ENCODE measurements at places on chromosomes 2 and 18.

- DNase-seq = no peak
These were observed 417.5 kb upstream of the HS6ST1 start for GRCh38 chr2:128736046-128736688.

DNA sequence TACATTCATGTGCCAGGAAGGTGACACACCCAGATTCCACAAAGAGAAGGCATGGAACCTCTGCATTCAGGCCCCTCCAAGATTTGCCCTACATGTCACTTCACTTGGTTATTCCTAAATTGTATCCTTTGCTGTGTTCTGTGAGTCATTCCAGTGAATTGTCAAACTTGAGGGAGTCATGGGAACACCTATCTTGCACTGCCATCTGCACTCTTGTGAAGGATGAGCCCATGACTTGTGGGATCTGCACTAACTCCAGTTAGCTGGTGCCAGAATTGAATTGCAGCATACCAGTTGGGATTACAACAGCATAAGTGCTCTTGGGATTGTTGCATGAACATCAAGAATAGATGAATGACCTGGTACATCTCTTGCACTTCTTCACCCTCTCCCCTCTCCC lies 1288.0 kb upstream of the ZEB2 start:
- DNase-seq = no peak

DNA sequence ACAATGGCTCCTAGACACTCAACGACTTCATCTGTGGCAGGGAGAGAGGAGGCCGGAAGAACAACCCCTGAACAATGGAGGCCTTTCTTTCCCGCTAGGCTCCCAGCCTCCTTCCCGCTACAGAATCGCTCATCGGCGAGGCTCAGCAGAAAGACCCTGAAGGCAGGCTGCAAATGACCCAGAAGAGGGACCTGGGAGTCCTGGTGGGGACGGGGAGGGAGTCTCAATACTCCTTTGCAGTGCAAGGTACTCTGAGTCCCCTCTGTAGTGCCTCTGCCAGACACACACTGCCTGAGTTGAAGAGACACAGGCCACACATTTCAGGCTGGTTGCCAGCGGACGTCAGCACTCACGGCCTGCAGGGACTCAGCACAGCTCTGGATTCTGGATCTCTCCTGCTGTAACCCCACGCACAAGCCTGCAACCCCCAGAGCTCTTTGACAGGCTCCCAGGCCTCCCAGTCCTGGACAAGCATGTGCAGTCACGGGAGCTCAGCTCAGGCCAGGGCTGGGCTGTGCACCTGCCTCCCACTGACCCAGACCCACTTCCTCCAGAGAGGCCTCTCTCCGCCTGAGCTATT lies 6.1 kb downstream of the GPR17 start:
- DNase-seq = no peak

GRCh38 chr2:10097352-10098148 lies 17.3 kb upstream of the CYS1 start:
- no peak for DNase-seq

DNA sequence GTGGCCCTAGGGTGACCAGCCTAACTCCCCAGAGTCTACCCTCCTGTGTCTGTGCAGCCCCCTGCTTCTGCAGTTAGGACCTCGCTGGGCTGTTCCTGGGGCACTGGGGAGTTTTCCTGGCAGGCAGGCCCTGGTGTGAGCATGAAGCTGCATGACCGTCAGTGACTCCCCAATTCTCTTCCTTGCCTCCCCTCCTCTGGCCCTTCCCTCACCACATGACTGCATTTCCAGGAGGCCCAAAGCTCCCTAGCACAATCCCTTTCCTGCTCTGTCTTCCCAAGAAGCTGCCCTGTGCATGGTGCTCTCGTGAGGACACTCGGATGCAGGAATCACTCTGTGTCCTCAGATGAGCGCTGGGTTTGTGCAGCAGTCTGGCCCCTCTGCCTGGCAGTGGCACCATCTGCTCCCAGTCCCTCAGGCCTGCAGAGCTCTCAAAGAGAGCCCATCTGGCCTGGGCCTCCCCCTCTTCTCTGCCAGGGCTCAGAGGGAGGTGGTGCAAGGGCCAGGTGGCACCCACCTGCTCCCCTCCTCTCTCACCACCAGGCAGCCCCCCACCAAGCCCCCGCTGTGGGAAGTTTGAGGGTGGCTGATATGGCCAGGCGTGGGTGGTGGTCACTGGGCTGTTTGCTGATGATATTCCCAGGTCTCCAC lies 125.6 kb upstream of the HS6ST1 start:
- no peak for DNase-seq

- DNase-seq = no peak
These were observed 110.7 kb downstream of the RAB3GAP1 start for GRCh38 chr2:135162786-135163185.

- no peak for DNase-seq
These were observed 187.3 kb upstream of the CTAGE1 start for GRCh38 chr18:22604986-22605421.

GRCh38 chr18:9328776-9329175 lies 5.8 kb upstream of the TWSG1 start:
- DNase-seq = no peak

GRCh38 chr2:217285926-217286325 lies 426.1 kb upstream of the TNP1 start:
- no peak for DNase-seq

GRCh38 chr2:95023222-95023597 lies 2.3 kb upstream of the MAL start:
- no peak for DNase-seq

DNA sequence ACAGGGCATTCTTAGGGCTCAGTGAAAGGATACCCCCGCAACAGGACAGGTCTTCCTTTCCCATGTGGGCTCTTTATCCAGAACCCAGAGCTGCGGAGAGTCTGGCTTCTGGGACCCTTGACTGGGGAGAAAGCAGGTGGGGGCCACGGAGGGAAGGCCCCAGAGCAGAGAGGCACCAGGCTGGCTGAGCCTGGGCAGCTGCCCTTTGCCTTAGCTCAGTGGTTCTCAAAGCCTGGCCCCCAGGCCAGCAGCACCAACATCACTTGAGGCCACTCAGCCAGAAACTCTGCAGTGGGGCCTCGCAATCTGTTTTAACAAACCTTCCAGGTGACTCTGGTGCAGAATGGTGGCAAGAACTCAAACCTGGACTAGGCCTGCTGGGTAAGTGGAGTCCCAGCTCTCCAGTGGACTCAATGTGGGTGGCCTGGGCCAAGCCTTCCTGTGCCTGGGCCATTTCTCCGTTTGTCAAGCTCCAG lies 1.6 kb upstream of the TMEM37 start:
- no peak for DNase-seq

- DNase-seq = no peak
These were observed 120.6 kb downstream of the EHBP1 start for GRCh38 chr2:62826141-62826540.

GRCh38 chr2:192570788-192571187 lies 376.1 kb upstream of the TMEFF2 start:
- DNase-seq = no peak

DNA sequence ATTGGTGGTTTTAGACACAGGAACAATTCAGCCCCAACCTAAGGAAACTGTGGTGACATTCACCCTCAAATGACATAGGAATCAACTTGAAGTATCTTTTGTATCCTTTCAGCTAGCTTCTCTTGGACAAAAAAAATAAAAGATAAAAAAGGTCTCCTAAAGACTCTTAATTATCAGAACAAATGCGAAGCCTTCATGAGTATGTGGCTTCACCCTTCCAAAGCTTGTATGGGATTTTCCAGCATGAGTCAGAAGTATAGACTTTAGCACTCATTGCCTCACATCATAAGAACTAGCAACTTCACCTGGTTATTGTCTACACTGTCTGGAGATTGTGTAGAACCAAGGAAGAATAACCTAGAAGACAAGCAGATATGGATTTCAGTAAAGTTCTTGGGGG lies 135.4 kb downstream of the LAMA3 start:
- DNase-seq = no peak

GRCh38 chr18:51020536-51020935 lies 9.5 kb upstream of the SMAD4 start:
- DNase-seq = no peak

DNA sequence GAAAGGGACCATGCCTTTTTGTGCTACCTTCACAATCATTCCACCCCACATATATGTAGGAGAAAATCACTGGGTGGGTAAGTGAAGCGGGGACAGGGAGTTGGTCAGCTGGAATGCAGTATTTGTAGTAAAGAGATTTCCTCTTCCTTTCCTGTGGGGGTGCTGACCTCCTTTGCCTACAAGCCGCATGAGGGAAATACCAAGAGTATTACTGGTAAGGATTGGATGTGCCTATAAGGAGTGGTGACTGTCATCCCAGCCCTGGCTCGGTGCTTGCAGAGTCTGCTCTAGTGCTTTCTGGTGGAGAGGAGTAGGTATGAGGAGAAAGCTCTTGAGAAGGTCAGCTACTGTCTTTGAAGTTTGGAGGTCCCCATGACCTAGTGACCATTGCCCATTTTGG lies 324.6 kb downstream of the HRH4 start:
- DNase-seq = no peak

DNA sequence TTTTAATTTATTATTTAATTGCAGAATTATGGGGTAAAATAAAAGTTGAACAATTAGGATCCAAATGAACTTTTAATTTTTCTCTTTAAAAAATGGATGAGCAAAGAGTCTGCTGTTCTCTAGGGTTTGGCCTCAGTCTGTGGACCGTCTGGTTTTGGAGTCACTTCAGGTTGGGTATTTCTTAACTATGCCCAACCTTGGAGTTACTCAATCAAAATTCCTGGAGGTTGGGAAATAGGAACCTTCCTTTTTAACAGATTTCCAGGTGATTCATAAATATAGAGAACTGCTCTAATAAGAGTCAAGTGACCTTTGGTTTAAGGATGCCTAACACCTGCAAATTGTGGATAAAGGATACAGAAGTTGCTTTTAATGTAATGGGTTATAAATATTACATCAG lies 241.5 kb upstream of the GCFC2 start:
- DNase-seq = no peak

- DNase-seq = no peak
These were observed 54.6 kb upstream of the BCL2L11 start for GRCh38 chr2:111066062-111066593.

DNA sequence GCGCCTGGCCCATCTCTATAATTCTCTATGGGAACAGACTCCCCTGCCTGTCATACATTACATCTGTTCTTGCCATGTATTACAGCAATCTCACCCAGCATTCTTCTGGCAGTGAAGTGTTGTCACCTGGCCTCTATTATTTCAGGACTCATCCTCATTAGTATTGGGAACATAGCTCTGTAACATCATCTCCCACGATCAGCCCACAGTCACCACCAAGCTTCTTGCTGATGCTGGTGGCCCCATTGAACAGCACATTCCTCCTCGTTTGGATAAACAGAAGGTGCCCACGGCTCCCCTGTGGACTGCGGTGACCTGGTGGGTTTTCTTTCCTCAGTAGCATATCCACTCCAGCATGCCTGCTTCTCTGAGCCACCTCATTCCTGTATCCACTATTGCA lies 21.5 kb downstream of the CHCHD5 start:
- no peak for DNase-seq

- DNase-seq = no peak
These were observed 5.0 kb upstream of the ADAM17 start for GRCh38 chr2:9560628-9561027.

DNA sequence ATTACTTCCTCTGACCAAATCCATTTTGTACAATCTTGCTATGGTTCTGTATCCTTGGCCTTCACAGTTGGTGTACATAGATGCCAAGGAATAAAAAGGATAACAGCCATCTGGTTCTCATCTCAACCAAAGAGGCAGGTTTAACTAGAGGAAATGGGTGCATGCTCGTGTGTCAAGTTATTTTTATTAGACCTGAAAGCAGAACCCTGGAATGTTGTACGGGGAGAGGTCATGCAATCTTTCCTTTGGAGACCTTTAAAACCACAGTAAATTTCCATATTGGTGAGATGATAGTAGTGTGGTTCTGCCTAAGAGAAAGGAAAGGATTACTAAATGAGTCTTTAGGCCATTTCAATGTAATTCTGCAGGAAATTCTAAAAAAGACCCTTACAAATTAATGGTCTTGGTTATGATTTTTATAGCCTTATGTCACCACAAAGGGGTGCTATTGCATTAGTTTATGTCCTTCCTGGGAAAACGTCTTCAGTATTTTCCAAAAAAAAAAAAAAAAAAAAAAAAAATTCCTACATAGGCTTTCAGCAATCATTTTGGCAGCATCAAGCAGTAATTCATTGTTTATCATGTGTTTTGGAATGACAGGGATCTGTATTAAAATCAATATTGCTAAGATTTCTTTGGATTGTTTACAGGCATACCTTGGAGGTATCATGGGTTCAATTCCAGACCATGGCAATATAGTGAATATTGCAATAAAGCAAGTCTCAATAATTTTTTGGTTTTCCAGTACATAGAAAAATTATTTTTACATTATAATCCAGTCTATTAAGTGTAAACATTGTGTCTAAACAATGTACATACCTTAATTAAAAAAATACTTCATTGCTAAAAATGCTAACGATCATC lies 270.8 kb downstream of the NYAP2 start:
- DNase-seq = peak; percentile 31

DNA sequence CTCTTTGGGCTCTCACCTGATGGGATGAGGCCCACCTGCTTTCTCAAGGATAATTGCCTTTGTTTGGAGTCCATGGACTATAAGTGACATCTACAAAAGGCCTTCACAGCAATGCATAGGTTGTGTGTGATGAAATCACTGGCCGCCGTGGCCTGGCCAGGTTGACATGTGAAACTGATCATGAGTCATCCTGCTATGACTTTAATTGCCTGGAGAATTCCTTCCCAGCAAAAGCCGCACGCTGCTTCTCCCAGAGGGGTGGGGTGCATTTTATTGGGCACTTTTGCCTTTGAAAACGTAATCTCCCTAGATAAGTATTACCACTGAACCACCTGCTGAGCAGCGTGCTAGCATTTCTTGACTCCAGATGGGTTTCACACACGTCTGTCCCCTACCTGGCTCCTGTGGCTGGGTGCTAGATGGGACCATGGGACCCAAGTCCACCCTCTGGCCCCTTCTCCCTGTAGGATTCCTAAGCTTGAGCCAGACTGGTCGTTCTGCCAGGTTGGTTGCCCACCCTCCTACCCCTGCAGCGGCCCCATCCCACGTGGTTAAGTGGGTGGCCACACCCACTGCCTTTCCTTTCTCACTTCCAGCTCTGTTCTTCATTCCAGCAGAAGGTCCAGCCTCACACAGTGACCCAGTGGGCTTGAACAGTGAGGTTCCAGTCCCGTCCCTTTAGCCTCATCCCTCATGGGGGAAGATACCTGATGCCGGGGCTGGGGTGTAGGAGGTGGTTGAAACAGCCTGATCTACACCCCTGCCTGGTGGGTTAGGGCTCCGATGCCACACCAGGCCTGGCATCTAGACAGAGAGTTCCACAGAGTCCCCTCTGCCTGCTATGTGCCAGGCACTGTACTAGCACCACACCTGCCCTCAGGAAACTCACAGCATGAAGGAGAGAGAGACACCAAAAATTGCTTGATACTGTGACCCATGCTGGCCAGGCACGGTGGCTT lies 89.6 kb downstream of the GBX2 start:
- no peak for DNase-seq

- DNase-seq = no peak
These were observed 706 bp downstream of the LAMA1 start for GRCh38 chr18:7116792-7117389.

- no peak for DNase-seq
These were observed 662.3 kb downstream of the IRS1 start for GRCh38 chr2:226137201-226137811.

GRCh38 chr18:13159579-13159978 lies 59.0 kb upstream of the LDLRAD4 start:
- peak; percentile 30 for DNase-seq

Measured in right renal pelvis (tissue), 4 donors.